ENCODE measurements at places on chromosomes 16 and 17. TPM values are rescaled to one million over a fixed set of nuclear protein-coding genes. Genes with fewer than 3 reads are reported as not detected.
A peak's percentile ranks its signal among the peaks of the same experiment; 100 is the strongest.

DNA sequence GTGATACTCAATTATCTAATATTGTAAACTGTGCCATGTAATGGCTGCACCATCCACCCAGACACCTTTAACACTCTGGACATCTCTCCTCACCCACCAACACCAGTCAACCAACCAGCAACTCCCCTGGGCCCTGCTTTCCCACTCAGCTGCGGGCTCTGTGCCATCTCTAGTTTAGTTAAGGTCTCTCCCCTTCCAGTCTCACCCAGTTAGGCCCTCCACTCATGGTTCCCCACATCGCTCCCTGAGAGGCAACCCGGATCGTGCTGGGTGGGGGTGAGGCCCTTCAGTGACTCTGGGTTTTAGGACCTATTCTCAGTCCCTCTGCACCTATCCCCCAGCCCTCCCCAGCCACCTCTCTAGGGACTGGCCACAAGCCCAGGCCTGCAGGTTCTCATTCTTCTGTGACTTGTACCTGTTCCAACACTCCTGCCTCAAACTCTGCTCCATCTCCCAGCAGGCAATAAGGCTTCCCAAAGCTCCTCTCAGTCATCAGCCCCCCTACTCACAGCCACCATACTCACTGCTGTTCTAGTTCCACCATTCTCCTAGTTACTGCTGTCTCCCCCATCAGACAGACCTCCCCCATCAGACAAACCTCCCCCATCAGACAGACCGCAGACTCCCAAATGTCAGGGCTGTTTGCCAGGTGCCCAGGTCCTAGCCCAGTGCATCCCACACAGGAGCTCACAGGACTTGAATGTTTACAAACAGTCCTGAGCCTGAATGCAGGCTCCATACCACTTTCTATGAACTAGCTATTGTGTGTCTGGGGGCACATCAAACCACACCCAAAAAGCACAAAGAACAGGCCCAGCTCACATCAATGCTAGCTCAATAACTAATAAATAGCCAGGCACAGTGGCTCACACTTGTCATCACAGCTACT is 2.6 kb downstream of the TK2 start:
- no peak overlapping the region for H3K27ac ChIP-seq
- no peak for DNase-seq
- H3K4me3 ChIP-seq = no peak overlapping the region
- H3K36me3 ChIP-seq = peaks cover under 1% of the 10 kb centered on the region
- no peaks in the 10 kb centered on the region for H3K27me3 ChIP-seq

SPIRE2 gene
- total RNA-seq = not detected

GRCh38 chr16:54282202-54282927 is 4.2 kb downstream of the IRX3 start:
- H3K27me3 ChIP-seq = peaks cover 63% of the 10 kb centered on the region
- peak; percentile 34 for DNase-seq
- no peak overlapping the region for H3K27ac ChIP-seq
- H3K36me3 ChIP-seq = peaks cover 7% of the 10 kb centered on the region
- peaks cover 20% of the 10 kb centered on the region for H3K4me1 ChIP-seq
- no peak overlapping the region for H3K4me3 ChIP-seq

CCL16 gene
- total RNA-seq = not detected

GRCh38 chr16:68993456-68993855 is 112.0 kb upstream of the HAS3 start:
- no peak overlapping the region for H3K4me3 ChIP-seq
- no peaks in the 10 kb centered on the region for H3K4me1 ChIP-seq
- H3K36me3 ChIP-seq = peaks cover 2% of the 10 kb centered on the region
- no peaks in the 10 kb centered on the region for H3K27me3 ChIP-seq
- no peak for DNase-seq

HOXB7 gene
- total RNA-seq = 0.87 TPM

TEX19 gene
- not detected for total RNA-seq

- H3K4me3 ChIP-seq = no peak overlapping the region
- H3K27ac ChIP-seq = peak overlapping the region; percentile 31
- DNase-seq = no peak
- no peaks in the 10 kb centered on the region for H3K27me3 ChIP-seq
Observed at GRCh38 chr17:64357191-64357981, 33.3 kb downstream of the PECAM1 start.

KRT36 gene
- not detected for total RNA-seq

GRCh38 chr17:77098884-77099545 is 41.8 kb upstream of the SEC14L1 start:
- H3K27ac ChIP-seq = no peak overlapping the region
- peak; percentile 36 for DNase-seq
- no peak overlapping the region for H3K4me3 ChIP-seq
- peaks cover 39% of the 10 kb centered on the region for H3K36me3 ChIP-seq
- peaks cover 40% of the 10 kb centered on the region for H3K4me1 ChIP-seq

CDH13 gene
- total RNA-seq = not detected

GRCh38 chr16:20310421-20311395 is 16.6 kb downstream of the GP2 start:
- DNase-seq = no peak
- no peaks in the 10 kb centered on the region for H3K4me1 ChIP-seq
- H3K36me3 ChIP-seq = no peaks in the 10 kb centered on the region
- H3K4me3 ChIP-seq = no peak overlapping the region
- no peaks in the 10 kb centered on the region for H3K27me3 ChIP-seq
- no peak overlapping the region for H3K27ac ChIP-seq

CDK5R1 gene
- 6.5 TPM for total RNA-seq

DNA sequence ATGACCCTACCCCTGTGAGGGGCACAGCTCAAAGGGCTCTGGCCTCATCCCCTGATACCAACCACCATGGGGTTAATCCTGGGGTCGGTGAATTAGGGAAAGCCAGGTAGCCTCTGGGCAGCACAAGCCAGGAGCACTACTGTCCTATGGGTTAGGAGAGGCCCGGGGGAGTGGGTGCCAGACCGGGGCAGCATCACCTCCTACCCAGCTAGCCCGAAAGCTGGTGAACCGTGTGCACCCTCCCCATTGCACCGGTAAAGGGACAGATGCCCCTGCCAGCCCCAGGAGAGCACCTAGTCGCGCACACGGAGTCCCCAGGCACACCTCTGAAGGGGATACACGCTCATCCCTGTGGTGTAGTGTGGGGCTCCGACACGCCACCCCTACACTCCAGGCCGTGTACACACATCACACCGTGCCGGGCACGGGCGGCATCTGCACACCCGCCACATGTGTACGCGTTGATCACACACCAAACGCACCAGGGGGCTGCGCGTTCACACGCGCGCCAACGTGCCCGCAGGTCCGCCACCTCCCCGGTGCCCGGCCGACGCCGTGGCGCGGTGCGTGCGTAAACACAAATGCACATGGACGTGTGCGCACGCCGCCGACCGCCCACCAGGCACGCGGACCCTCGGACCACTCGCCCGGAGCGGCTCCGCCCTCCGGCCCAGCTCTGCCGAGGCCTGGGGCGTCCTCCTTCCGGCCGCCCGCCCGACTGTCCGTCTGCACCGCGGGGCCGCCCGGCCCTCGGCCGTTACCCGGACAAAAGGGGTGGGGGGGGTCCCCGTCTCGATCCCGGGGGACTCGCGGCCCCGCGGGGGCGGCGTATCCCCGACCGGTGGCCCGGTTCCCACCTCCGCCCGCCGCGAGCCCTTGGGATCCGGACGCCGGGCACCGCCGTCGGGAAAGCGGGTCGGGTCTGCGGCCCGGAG is 785 bp downstream of the UBALD1 start:
- no peaks in the 10 kb centered on the region for H3K36me3 ChIP-seq
- H3K27ac ChIP-seq = no peak overlapping the region
- H3K4me3 ChIP-seq = peak overlapping the region; percentile 73
- H3K4me1 ChIP-seq = peaks cover 42% of the 10 kb centered on the region
- peak; percentile 48 for DNase-seq
- no peaks in the 10 kb centered on the region for H3K27me3 ChIP-seq

GRCh38 chr16:1818873-1819525 is 7.6 kb downstream of the HAGH start:
- peaks cover 14% of the 10 kb centered on the region for H3K36me3 ChIP-seq
- H3K27ac ChIP-seq = no peak overlapping the region
- DNase-seq = no peak
- no peaks in the 10 kb centered on the region for H3K27me3 ChIP-seq

MNT gene
- 24.2 TPM for total RNA-seq

DNA sequence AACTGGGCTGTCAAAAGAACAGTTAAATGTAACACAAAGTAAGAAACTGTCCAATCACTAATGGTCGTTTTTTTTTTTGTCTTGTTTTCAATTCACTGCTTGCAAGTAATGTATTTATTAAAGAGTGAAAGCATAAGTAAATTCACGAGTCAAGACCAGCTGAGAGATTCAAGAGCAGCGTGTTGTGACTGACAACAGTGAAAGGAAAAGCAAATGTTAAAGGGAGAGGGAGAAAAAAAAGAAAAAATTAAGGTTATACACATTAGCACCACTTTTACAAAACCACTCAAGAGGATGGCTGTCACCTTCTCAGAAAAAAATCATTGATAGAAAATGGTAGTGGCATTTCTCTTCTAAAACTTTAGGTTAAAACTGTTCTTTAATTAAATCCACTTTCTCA is 36.1 kb downstream of the GPATCH8 start:
- peaks cover 28% of the 10 kb centered on the region for H3K36me3 ChIP-seq
- no peak overlapping the region for H3K27ac ChIP-seq
- no peak for DNase-seq
- peaks cover 10% of the 10 kb centered on the region for H3K4me1 ChIP-seq
- H3K27me3 ChIP-seq = no peaks in the 10 kb centered on the region

DNA sequence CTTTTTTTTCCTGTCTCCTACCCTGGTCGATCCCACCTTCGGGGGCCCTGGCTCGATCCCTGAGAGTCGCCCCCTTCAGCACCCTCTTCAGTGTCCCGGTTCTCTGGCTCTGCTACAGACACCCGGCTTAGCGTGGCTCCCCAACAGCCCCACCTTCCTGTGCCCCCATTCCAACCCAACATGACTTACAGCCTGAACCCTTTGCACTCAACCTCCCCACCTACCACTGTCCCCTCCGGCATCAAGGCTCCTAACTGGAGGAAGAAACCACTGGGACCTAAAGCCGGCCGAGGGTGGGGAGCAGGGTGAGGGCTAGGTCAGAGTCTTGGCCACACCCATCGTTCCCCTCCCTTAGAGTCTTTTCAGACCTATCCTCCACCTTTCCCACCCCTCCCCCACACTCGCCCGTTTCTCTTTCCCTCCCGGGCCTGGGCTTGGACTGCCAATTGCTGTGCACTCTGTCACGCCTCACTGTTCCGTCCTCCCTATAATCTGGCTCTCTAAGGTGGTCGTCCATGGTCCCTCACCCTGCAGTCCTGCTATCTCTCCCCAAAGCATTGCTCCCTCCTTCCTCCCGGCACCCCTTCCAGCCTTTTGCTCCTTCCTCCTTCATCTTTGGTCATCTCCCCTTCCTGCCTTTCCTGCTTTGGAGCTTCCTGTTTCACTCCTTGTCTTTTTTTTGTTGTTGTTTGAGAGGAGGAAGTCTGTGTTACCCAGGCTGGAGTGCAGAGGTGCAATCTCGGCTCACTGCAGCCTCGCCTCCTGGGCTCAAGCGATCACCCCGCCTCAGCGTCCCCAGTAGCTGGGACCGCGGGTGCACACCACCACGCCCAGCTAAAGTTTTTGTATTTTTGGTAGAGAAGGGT is 890 bp upstream of the CLDN7 start:
- peaks cover 26% of the 10 kb centered on the region for H3K4me1 ChIP-seq
- peaks cover 27% of the 10 kb centered on the region for H3K27me3 ChIP-seq
- DNase-seq = peak; percentile 46
- H3K4me3 ChIP-seq = peak overlapping the region; percentile 54

DNA sequence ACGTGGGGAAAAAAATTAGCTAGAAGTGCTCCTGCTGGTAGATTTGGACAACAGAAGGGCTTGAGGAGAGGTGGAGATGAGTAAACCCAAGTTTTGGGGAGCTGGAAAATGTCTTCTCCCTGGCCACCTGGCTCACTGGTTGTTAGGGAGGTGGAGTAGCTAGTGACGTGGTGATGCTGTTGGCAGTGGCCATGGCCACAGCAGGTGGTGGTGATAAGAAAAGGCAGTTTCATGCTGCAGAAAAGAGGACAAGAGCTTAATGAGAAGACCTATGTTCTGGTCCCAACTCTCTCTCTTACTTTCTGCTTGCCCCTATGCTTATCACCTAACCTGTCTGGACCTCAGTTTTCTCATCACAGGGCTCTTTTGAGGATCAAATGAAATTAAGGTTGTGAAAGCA is 223.5 kb upstream of the N4BP1 start:
- H3K4me3 ChIP-seq = no peak overlapping the region
- H3K27ac ChIP-seq = no peak overlapping the region
- H3K27me3 ChIP-seq = no peaks in the 10 kb centered on the region
- H3K4me1 ChIP-seq = no peaks in the 10 kb centered on the region
- no peak for DNase-seq
- no peaks in the 10 kb centered on the region for H3K36me3 ChIP-seq

GRCh38 chr16:12296991-12297390 is 320.5 kb downstream of the SNX29 start:
- DNase-seq = no peak
- no peaks in the 10 kb centered on the region for H3K27me3 ChIP-seq
- H3K4me3 ChIP-seq = no peak overlapping the region
- no peaks in the 10 kb centered on the region for H3K36me3 ChIP-seq
- no peaks in the 10 kb centered on the region for H3K4me1 ChIP-seq
- H3K27ac ChIP-seq = no peak overlapping the region

DNA sequence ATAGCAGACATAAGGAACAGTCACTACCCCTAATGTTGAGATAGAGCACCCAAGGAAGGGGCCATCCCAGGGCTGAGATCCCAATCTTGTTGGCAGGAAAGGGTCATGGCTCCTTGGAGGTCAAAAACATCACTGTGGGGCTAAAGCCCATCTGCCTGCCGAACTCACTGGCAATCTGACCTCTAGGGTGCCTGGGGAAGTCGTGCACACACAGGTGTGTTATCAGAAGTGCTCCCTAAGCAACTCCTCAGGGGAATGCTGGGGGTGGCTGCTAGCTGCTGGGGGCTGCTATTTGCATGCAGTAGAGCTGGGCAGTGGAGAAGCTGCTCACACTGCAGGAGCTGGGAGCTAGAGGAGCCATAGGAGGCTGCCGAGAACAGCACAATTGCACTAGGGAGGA is 47.5 kb upstream of the PHOSPHO1 start:
- no peaks in the 10 kb centered on the region for H3K36me3 ChIP-seq
- no peak overlapping the region for H3K27ac ChIP-seq
- no peak overlapping the region for H3K4me3 ChIP-seq

- no peak for DNase-seq
- peak overlapping the region; percentile 76 for H3K27ac ChIP-seq
- H3K4me1 ChIP-seq = peaks cover 7% of the 10 kb centered on the region
- H3K4me3 ChIP-seq = no peak overlapping the region
- no peaks in the 10 kb centered on the region for H3K27me3 ChIP-seq
- H3K36me3 ChIP-seq = peaks cover 4% of the 10 kb centered on the region
Observed at GRCh38 chr17:3870871-3871306, 22.0 kb downstream of the CAMKK1 start.

CLUH gene
- total RNA-seq = 59.0 TPM
